Suppressor macrophage (primary cell): ENCODE measurements at places on chromosomes 16 and 17.

GRCh38 chr17:31008374-31009041 is 37.7 kb downstream of the RNF135 start:
- DNase-seq: peak; percentile 81

GRCh38 chr17:10699856-10700255 is 2.5 kb downstream of the ADPRM start:
- DNase-seq: no peak

- DNase-seq: peak; percentile 72
These were observed 22.7 kb upstream of the ASGR2 start for GRCh38 chr17:7137171-7137943.

DNA sequence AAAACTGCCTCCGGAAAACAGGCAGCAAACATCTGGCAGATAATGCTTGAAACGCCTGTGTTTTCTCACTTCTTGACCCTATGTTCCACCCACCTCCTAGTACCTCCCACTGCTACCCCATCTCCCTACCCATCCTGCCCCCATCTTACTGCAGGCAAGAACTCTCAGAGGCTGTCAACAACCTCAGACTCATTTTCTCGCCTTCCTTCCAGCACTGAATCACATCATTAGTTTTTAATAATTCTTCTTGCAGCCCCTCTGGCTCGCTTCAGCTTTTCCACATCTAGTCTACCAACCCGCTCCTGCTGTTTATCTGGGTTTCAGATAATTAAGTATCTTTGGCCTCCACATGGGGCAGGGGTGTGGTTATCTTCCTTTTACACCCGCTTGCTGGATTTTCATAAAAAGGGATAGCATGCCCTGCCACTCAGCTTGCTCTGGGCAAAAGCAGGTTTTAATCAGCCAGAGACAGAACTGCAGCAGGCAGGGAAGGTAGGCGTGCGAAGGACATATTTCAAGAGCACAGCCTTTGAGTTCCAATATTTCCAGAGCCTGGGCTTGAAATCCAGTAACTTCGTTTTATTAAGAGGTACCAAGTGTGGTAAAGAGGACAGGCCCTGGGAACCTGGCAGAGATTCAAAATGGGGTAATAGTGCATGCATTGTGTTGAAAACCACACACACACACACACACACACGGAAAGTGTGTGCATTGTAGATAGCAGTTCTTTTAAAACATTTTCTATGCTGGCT is 87.5 kb downstream of the BMERB1 start:
- DNase-seq: no peak

- no peak for DNase-seq
These were observed 40.3 kb upstream of the SNN start for GRCh38 chr16:11627822-11628457.

DNA sequence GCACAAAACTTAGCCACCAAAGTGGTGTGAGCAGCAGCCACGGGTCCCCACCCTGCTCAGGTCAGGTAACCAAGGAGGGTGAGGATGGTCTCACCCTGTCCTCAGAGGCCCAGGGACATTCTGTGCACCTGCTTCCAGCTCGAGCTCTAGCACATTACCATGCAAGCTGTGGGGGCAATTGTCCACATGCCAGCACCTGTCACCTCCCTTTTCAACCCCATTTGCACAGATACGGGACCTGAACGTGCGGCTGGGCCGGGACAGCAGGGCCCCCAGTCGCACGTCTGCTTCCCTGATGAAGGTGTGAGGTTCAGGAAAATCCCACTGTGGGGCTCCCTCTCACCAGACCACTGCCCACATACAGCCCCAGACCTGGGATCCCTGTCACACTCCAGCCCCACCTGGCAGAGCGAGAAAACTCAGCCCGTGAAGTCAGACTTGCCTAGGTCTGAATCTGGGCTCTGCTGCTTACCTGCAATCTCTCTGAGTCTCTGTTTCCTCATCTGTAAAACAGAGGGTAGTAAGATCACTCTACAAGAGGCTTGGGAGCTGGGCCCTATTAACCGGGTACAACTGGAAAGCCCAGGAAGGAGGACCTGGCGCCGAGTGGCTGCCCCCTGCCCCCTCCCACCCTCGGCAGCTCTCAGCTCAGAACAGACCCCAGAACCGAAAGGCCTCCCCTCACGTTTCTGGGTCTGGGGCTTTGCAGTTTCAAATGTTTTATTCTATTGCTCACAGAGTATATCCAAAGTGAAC is 7.9 kb downstream of the WFIKKN2 start:
- no peak for DNase-seq

- DNase-seq: peak; percentile 47
These were observed 405 bp upstream of the ACE start for GRCh38 chr17:63476459-63476853.

DNA sequence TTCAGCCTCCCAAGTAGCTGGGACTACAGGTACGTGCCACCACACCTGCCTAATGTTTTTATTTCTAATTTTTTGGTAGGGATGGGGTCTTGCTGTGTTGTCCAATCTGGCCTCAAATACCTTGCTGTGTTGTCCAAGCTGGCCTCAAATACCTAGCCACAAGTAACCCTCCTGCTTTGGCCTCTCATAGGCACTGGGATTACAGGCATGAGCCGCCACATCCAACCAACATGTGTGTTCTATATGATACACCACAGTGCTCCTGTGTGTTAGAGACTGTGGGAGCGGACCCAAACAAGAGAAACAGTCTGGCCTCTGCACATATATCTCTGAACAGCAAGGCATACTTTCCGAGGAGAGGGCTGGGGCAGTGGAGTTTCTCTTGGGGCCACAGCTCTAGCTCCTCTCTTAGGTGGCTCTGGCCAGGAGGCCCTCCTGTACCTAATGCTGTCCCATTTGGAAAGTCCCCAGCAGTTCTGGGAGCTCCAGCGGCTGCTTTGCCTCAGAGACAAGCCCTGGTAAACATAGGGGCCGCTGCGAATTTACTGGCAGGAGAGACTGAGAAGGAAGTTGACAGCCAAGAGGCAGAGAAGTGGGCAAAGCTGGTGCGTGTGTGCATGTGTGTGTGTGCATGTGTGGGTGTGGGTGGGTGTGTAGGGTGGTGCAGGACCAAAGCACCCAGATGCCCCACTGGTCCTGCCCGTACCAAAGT is 95.0 kb downstream of the RAB11FIP4 start:
- DNase-seq: peak; percentile 63

GRCh38 chr16:4693956-4694641 is 737 bp downstream of the NUDT16L1 start:
- DNase-seq: peak; percentile 27

DNA sequence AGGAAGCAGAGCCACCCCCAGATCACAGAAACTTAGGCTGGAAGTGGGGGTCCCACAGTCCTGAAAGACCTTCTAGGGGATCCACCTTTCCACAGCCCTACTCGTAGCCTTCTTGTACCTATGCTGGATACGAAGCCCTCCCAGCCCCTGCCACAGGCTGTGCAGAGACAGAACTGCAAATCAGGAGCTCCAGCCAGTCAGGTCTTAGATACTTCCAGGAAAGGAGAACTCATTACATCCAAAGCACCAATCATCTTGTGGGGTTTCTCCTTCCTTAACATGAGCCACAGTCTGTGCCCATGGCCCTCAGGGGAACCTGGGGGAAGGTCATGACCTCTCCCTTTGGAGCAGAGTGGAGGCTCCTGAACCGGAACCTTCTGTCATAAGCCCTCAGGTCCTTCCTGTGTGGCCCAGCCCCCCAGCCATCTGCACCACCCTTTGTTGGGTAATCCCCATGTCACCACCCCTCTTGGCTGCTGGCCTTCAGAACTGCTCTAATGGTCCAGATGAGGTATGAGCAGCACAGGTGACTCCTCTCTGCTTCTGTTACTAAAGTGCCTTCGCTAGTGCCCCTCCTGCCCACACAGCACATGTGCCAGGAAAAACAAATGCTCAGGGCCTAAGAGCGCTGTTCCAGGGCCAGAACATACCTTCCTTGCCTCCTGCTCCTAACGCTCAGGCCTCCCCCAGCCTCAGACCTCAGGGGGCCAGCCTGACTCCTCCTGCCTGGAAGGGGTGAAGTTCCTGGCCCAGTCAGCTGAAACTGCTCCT is 14.6 kb downstream of the SRCIN1 start:
- DNase-seq: peak; percentile 79

DNA sequence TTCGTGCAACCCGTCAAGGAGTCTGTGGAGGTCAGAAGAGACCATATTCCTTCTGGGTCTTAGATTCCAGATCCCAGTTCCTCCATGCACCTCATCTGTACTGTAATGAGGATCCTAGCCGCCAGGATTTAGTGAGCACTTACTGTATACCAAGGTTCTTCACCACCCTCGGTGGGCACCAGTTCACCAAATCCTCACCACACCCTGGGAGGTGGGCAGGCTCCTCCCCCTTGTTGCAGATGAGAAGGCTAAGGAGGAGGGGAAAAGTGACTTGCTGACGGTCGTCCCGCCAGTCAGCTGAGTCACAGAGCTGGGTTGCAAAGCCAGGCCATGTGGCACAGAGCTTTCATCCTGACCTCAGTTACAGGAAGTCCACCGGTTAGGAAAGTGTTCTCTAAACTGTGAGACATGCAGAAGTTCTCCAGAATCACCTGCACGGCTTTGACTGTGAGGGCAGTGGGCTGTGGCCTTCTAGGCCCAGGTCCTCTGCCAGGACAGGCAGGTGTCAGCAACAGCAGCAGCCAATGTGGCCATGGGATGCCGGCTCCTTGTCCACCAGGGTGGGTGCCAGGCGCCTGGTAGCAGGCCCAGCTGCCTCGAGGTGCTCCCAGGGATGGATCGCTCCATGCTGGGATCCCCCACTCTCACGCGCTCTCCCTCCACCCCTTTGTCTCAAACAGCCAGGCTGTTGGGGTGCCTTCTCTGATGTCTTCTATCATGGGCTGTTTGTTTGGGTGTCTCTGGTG is 240.3 kb upstream of the GSE1 start:
- DNase-seq: peak; percentile 85

- no peak for DNase-seq
These were observed 22.1 kb upstream of the STH start for GRCh38 chr17:45976755-45977505.

GRCh38 chr16:66895999-66896398 is 15.7 kb downstream of the PDP2 start:
- DNase-seq: no peak

DNA sequence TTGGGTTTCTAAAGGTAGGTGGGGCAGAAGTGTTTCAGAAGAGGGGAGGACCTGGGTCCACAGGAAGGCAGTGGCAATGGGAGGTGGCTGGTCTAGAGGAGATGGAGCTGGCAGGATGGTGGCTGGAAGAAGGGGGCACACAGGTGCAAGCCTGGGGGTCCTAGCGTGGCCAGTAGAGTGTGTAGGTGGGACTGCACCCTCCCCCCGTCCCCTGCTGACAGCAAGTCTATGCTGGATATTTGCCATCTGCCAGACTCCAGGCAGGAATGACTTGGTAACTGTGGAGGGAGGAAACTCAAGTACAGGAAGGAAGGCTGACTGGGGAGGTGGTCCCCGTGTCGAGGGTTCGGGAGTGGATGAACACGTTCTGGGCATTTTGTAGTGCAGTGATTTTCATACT is 8.6 kb downstream of the MED9 start:
- no peak for DNase-seq

GRCh38 chr17:8322061-8322460 is 12.0 kb downstream of the ARHGEF15 start:
- no peak for DNase-seq

GRCh38 chr17:77285594-77286390 is 145.0 kb downstream of the SEC14L1 start:
- DNase-seq: peak; percentile 97

- no peak for DNase-seq
These were observed 9.3 kb downstream of the BECN1 start for GRCh38 chr17:42814633-42815399.

- no peak for DNase-seq
These were observed 44.5 kb downstream of the ZNRF1 start for GRCh38 chr16:75043175-75043895.

DNA sequence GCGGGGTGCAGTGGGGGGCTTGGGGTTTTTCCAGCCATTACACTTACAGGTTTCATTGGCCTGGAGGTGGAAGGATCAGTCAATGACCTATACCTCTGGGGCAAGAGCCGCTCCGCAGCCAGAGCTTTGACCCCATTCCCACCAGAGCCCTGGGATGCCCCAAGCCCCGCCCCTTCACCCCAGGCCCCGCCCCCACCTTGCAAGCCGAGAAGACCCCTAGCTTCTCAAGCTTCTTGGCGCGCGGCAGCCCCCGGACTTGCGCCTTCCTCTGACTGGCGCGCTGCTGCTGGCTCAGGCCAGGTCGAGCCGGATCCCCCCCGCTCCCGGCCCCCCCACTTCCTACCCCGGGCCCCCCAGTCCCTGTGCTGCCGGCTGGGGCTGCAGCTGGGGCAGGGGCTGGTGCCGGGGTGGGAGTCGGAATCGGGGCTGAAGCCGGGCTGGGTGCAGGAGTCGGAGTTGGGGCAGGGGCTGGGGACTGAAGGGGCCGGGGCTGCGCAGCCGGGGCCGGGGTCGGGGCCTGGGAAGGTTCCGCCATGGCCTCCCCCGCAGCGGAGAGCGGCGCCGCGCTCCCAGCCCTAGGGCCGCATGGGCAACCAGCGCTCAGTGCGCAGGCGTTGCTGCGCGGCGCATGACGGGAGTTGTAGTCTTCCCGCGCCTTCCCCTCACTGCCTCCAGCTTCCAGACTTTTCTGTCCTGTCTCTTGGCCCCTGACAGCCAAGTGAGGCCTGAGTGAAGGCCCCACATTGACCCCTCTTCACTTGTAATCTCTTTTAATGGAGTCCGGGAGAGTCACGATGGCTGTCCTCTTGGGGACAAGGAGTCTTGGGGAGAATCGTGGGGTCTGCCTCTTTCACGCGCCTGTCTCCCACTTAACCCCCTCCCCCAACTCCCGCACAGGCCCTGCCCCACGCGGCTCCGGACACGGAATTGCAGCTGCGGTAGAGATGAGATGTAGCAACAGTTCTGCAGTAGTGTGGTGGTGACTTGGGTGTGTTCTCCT is at the start of gene KAT2A:
KAT2A (minus strand) TSS at position 598 of the 1,000 bp plus-strand sequence; CDS start at position 535, 63 bp downstream.
- DNase-seq: peak; percentile 92

GRCh38 chr16:89534252-89534756 is 26.1 kb downstream of the SPG7 start:
- DNase-seq: peak; percentile 95

DNA sequence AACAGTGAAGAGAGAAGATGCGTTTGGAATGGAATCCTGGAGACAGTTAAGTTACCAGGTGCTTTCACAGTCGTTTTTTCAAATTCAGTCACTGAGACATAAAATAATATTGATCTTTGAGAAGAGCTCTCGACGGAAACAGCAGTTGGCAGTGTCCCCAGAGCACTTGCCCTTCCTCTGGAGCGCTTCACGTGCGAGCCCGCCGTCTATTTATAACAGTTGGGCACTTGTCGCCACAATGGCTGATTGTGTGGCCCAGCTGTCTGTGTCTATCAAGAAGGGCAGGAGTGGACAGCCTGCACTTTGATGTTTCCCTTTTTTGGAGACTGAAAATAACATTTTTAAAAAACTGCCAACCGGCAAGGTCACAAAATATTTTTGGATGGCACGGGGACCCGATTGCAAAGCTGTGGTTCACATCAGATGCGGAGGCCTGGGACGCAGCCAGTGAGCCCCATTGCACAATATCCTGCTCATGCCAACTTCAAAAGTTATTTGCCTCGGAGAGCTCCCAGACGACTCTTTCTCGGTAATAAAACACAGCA is 62.9 kb downstream of the ADCY9 start:
- peak; percentile 84 for DNase-seq

DNA sequence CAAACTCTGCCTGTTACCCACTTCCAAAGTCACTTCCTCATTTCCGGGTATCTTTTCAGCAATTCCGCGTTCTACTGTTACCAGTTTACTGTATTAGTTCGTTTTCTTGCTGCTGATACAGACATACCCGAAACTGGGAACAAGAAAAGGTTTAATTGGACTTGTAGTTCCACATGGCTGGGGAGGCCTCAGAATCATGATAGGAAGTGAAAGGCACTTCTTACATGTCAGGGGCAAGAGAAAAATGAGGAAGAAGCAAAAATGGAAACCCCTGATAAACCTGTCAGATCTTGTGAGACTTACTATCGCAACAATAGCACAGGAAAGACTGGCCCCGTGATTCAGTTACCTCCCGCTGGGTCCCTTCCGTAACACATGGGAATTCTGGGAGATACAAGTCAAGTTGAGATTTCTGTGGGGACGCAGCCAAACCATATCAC is 30.9 kb downstream of the PAFAH1B1 start:
- peak; percentile 83 for DNase-seq
